ENCODE measurements at places on chromosomes 2 and 18.
A peak's percentile ranks its signal among the peaks of the same experiment; 100 is the strongest.

DNA sequence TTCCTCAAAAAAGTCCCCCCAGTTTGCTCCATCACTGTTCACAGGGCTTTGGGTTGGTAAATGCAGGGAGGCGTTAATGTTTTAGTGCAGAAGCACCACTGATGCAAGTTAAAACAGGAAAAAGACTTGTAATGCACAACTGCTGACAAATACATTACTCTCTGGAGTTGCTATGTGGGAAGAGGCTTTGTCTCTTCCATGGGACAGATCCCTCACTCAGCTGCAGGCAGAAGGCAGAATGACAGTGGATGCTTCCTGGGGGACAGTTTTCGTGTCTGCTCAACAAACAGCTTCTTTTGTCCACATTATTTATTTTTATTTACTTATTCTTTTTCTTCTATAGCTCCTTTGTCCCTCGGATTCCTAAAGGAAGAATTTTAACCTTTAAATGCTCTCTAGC is 22.7 kb upstream of the KCNE4 start:
- DNase-seq, result no peak

DNA sequence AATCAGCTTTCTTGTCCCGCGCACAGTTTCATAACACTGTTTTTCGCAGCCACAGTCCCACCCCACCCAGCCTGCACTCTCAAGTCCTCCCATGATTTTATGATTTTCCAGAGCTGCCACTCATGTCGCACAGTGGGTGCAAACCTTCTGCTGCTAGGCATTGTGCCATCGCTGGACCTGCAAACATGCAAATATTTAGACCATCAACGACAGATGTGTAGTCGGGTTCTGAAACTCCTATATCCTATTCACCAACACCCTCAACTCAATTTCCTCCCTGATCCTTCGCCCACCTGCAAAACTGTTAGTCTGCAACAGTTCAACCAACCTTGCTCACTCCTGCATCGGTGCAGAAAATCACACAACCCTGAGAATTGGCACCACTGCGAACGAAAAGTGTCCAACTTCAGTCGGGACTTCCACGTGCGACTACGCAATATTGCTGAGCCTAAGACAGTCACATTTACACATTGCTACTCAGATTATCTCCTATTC is 871 bp upstream of the ALS2 start:
- DNase-seq, result no peak

DNA sequence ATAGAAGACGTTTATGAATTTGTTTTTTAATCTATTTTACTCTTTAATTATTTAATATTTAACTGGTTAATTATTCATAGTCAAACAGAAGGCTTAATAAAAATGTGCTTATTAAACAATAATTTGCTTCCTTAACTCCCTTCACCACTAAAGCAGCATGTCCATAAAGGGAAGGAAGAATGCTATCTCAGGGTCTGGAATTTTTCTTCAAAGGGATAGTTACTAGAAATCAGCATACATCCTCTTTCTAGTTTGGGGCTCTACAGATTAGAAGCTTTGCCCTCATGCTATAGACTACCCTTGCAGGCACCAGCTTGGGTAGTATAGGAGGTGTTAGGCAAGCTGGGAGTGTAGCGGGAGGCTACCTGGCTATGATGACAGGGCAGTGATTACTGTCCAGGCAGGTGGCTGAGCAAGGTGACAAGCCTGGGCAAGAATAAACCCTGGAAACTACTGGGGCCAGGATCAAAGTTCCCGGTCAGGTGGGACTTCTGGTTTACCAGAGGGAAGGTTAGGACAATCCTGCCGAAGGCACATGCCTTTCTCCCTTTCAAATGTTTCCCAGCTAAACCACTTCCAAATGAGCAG is 276.0 kb upstream of the REV1 start:
- DNase-seq, result no peak

- DNase-seq, result no peak
Measured at GRCh38 chr2:36562973-36563532, 34.9 kb downstream of the FEZ2 start.

DNA sequence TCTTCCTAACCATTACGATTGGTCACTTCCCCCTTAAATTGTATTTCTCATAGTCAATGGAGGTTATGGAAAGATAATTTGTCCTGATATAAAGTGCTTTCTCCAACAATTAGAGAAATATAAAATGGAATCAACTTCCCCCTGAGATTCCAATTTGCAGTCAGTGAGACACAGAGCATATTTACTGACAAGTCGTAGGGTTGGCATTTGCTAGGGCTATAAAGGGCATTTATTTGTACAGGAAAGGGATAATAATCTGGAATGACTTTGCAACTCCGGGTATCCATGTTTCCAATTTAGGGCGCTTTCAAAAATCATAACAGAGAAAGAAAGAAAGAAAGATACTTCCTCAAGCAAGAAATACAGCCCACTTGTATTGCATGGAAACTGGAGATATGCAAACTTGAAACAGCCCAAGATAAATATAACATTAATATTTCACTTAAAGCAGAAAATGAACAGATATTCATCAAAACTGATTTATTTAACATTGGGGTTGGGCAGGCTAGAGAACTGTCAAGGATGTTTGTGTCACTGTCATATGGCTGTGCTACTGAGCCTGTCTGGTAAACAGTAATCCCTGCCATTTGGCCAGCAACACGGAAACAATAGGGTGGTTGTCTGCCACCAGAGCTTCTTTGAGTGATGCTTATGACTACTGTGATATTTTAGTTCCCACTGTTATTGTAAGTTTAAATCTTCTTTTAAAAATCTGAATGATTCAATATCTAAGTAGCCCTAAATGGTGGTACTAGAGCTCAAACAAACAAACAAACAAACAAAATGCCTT is 621.8 kb downstream of the LRP1B start:
- no peak for DNase-seq

- no peak for DNase-seq
Measured at GRCh38 chr2:88959480-88960204, 268.2 kb downstream of the RPIA start.

DNA sequence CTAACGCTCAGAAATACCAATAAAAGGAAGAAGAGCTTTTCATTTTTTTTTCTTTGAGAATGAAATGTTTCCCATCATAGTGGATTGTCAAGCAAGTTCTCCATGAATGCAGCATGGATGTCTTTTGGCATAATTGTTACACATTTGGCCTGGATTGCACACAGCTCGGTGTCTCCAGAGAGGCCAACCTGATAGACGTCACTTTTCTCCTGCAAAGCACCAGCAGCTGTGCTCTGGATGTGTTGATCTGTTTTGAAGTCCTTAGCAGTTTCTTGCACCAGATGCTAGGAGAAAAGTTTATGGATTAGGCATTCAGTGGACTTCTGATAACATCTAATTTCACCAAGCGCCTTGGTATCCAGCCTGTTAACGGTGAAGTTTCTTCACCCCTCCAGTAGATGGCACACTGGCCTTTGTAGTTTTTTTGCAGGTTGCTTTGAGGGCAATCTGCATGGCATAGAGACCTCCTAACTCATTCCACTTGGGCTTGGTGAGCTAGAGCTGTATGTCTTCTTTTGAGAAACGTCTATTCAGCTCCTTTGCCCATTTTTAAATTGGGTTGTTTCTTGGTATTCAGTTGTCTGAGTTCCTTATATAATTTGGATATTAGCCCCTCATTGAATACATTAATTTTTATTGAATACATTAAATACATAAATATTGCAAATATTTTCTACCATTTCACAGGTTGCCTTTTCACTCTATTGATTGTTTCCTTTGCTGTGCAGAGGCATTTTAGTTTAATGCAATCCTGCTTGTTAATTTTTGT is 59.7 kb downstream of the PTH2R start:
- peak; percentile 64 for DNase-seq

GRCh38 chr2:153308466-153308865 is 170.1 kb downstream of the RPRM start:
- DNase-seq, result no peak

GRCh38 chr2:163863073-163863472 is 127.3 kb upstream of the FIGN start:
- no peak for DNase-seq

DNA sequence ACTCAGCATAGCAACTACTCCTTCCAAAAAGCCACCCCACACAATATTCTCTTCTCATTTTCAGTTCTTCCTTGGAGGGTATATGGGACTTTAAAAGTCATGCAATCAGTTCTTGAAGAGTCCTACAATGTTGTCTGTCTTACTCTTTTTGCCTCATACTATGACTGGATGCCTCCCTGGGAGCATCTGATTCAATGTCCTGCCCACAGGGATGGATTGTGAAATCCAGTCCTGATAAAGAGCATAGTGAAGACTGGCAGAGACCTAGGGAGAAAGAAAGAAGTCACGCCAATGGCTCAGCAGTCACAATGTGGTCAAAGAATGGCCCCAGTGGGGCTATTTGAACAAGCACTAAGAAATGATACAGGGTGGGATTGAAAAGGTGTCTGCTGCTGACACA is 155.1 kb upstream of the SERPINE2 start:
- DNase-seq, result no peak

- no peak for DNase-seq
Measured at GRCh38 chr18:35242426-35242825, 1.6 kb downstream of the ZNF397 start.

DNA sequence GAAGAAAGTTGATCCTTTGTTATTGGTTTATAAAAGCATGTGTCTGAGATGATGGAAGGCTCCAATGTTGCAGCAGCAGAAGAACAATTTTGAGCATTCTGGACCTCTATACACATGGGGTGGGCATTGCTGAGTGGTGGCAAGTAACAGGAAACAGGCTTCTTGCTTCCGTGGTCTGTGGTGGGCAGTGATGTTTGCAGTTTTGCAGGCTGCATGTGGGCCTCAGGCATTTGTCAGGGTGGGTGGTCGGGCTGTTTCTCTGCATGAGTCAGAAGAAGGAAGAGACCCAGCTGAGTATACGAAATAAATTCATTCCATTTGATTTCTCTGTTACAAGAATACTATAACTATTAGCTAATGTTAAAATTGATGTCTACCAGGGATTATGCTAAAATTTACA is 239.5 kb upstream of the COL3A1 start:
- no peak for DNase-seq

- no peak for DNase-seq
Measured at GRCh38 chr2:127504552-127505430, 21.5 kb downstream of the IWS1 start.

GRCh38 chr2:61266632-61267505 is 104.9 kb downstream of the C2orf74 start:
- DNase-seq, result no peak

- peak; percentile 85 for DNase-seq
Measured at GRCh38 chr2:30231212-30231995, at the start of gene LBH. Gene LBH, plus strand, starts transcription at chr2:30231534. Its CDS starts 205 bp downstream, at chr2:30231739.

Data from H9 (cell line).